NCI-H1694 (cell line): ENCODE measurements at places on chromosomes 16 and 17.
A peak's percentile ranks its signal among the peaks of the same experiment; 100 is the strongest.

DNA sequence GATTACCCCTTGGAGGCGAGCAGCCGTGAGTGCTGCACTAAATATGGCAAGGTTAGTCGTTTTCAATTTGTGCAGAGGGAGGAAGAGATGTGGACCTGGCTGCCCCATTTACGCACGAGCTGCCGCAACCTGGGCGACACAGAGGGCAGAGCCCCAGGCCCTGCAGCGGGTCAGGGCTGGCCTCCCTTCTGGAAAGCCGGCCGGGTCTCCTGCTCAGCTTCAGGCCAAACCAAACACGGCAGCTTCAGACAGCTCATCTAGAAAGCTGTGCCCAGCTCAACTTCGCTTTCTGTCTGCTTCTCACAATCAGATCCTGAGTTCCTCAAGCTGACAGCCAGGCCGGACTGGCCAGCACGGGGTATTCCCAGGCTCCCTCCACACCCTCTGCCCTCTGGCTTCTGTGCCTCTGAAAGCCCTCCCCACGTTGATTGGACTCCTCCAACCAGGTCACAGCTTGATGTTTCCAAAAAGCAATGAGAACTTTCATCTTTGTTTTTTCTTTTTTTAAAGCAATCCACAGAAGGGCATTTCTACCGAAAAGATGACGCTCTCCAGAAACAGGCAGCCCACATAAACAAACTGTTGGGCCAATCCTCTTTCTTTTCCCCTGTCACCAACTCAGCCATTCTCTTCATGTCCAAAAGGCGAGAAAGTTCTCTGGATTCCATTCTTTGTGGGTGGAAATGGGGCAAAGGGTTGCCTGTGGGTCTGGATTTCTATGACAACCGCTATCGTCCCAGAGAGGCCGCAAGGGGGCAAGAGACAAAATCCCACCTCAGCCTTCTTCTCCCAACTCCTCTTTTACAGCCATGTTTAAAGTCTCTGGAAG is 189.0 kb downstream of the ZFHX3 start:
- no peak for DNase-seq

DNA sequence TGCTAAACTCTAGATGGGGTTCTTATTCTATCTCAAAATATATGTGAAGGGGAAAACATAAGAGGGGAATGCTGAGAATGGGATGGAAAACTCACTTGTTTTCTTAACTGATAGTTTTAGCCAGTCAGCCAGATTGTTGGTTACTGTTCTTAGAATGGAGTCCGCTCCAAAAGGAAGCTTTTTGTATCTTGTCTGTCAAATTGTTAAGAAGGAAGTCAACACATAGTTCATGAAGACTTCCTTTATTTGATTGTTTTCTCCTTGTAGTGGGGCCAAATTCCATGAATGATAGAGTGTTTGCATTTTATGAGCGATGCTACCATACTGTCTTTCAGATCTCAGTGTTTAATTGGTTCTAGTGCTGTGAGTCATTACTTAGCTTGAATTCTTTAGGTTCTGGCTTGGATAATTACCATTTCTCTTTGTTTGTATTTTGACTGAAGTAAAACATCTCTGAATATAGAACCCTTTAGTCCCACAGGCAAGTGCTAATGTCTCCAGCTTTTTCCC is 98.3 kb upstream of the GOT2 start:
- DNase-seq, result no peak

- DNase-seq, result no peak
These were observed 27.8 kb downstream of the CDH1 start for GRCh38 chr16:68764862-68765261.

GRCh38 chr16:17836868-17837602 is 366.3 kb upstream of the XYLT1 start:
- no peak for DNase-seq

DNA sequence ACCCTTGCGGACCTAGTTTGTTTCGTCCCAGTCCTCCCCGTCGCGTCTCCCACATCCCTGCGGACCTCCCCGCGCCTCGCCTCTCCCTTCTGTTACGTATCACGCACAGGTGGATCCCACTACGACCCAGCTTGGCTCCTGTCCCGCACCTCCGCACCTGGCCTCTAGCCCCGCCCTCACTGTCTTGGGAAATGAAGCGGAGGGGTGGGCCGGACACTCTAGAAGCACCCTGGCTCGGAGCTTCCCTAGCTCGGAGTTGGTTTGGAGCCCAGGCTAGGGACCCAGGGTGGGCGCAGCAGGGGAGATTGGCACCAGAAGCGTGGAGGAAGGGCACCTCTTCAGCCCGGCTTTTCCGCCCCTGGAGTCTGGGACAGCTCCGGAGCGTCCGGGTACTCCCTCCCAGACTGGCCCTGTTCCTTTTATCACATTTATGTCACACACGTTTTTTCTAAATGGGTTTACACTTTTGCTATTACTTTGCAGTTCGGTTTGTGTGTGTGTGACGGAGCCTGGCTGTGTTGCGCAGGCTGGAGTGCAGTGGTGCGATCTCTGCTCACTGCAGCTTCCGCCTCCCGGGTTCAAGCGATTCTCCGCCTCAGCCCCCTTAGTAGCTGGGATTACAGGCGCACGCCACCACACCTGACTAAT is 1.4 kb upstream of the CEMP1 start:
- no peak for DNase-seq

DNA sequence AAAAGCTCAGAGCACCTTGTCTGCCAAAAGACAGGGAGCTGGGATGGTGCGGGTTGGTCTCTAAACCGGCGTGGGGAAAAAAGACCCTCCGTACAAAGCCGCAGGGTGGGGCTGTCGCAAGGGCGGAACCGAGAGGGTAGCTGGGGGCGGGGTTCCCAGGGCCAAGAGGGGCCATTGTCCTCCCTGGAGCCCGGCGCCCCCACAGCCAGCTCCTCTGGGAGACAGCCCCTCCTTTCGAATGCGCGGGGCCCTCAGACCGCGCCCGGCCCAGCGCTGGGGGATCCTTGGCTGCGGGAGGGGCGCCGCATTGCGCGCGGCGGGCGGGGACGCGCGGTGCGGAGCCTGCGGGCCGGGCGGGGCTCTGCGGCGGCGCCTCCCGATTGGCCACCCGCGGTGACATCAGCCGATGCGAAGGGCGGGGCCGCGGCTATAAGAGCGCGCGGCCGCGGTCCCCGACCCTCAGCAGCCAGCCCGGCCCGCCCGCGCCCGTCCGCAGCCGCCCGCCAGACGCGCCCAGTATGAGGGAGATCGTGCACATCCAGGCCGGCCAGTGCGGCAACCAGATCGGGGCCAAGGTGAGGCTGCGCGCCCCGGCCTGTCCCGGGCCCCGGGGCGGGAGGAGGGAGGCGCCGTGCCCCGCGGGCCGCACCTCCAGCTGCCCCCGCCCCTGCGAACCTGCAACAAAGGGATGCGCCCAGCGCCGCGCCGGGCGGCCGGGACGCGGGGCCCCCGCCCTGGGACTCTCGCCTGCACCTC is at the start of gene TUBB3:
Gene TUBB3 (plus strand): TSS at position 459 of the 756 bp plus-strand sequence. CDS start 60 bp downstream, at position 519.
- peak; percentile 58 for DNase-seq

- DNase-seq, result no peak
These were observed 22.9 kb downstream of the ABR start for GRCh38 chr17:1156864-1157263.

DNA sequence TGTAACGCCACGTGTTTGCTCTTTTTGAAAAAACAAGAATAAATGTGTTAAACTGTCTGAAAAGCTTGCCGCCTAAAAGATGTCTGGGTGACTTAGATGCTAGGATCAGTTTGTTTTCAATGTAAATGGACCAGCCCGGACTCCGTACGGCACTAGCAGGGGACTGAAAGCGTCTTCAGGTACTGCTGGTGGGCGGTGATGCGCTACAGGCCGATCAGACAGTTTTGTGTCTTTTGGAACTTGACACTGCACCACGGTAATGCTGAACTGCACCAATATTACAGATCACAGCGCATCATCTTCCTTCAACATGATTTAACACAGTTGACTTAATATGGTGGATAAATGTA is 727 bp upstream of the MBTPS1 start:
- no peak for DNase-seq

- no peak for DNase-seq
These were observed 5.7 kb upstream of the RAB40B start for GRCh38 chr17:82703935-82704865.

DNA sequence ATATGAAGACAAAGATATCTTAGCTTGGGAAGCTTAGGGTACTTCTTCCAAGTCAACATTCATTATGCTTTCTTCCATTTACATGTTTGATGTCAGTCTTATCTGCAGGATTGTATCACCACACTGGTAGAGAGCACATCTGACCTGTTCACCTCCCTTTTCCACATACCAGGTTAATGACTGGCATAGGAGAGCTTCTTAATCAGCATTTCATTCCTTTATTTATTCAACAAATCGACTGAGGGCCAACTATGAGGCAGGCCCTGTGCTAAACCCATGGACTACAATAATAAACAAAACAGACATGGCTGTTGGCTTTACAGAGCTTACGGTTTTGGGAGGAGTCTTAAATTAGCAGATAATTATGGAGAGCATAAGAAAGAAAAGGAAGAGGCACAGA is 378.1 kb upstream of the CDH11 start:
- no peak for DNase-seq

GRCh38 chr17:73103641-73104335 is 11.3 kb upstream of the SLC39A11 start:
- DNase-seq, result no peak

DNA sequence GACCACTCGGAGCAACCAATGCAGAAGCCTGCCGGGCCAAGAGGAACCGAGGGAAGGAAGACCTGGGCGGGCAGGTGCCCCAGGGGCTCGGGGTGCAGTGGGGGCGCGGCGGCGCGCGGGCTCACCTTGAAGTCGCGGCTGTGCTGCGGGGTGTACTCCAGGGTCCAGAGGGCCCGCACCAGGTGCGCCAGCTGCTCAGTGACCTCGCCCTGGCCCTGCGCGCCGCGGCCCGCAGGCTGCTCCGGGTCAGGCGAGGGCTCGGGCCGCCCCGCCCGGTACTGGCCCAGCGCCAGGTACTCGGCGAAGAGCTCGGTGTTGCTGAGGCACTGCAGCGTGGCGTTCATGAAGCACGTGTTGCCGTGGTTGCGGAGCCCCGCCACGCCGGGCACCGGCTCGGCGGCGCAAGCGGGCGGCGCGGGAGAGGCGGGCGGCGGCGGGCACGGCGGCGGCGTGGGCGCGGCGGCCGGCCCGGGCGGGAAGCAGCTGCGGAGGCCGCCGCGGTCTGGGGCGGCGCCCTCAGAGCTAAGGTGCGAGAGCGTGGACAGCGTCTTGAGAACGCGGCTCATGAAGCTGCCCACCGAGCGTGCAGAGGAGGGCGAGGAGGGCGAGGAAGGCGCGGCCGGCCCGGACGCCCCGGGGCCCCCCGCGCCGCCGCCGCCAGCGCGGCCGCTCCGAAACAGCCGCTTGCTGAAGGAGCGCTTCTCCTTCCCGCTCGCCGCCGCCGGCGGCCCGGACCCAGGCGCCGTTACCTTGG is 562 bp downstream of the USP31 start:
- DNase-seq, result no peak

DNA sequence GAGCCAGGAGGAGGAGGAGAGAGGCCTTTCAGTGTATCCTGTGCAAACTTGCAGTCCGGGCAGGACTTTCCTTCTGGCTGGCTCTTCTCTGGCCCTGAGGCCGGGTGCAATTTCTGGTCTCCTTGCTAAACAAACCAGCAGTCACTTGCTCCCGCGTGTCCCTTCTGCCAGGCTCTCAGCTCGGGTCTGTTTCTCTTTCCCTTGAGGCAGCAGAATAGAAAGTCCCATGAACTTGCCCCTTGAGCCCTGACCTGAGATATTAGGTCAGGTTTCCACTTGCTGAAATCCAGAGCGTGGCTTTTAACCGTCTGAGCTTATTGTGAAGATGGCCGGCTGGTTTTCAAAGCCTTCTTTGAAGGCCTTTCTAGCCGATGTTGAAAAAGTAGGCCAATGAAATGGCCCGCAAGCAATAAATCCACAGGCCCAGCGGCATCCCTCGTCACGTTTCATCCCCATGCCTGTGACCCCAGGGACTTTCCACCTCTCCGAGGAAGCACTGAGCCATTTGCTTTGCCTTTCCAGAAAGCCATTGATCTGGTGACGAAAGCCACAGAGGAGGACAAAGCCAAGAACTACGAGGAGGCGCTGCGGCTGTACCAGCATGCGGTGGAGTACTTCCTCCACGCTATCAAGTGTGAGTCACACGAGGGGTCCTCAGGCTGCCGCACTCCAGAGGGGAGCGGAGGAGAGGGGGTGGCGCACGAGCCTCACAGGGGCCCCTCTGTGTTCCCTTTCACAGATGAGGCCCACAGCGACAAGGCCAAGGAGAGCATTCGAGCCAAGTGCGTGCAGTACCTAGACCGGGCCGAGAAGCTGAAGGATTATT is 4.5 kb downstream of the VPS4A start:
- DNase-seq, result no peak

DNA sequence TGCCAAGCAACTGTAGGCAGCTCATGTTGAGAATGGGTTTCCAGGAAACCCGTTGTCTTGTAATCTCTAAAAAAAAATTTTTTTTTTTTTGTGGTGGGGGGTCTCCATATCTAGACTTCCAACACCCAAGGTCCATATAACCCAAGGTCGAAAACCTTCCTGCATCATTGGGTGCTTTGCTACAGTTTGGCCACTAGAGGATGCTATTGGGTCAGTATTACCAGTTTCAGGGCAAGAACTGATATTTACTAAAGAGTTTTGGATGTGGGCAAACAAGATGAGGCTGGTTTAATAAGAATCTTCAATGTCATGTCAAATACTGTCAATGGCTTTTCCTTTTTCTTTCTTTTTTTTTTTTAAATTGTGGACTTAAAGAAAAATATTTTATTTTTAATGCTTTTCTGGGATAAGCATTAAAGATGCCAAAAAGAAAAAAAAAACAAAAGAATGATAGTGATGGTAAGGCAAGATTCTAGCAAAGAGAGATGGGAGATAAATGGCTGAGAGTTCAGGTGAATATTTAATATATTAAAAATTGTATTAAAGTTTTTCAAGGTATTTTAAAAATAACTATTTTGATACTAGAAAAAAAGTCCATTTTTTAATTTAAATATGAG is 62.2 kb downstream of the DHRS7C start:
- DNase-seq, result peak; percentile 39

DNA sequence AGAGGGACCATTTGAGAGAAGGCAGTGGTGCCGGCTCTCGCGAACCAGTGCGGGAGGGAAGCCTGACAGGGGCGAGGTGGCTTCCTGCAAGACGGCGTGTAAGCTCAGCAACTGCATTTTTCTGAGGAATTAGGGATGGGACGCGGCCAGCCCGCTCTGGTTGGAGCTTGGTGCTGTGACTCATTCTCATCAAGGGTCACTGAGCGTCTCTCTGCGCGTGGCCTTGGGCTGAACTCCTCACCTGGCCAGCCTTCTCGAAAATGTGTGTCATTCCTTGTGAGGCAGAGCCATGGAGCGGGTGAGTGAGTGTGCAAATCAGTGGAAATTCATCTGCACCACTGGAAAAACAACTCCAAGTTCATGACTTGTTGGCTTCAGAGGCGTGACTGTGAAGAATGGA is 52.8 kb downstream of the NTN1 start:
- no peak for DNase-seq
